ENCODE measurements at places on chromosomes 3 and 15.
A peak's percentile ranks its signal among the peaks of the same experiment; 100 is the strongest.

DNA sequence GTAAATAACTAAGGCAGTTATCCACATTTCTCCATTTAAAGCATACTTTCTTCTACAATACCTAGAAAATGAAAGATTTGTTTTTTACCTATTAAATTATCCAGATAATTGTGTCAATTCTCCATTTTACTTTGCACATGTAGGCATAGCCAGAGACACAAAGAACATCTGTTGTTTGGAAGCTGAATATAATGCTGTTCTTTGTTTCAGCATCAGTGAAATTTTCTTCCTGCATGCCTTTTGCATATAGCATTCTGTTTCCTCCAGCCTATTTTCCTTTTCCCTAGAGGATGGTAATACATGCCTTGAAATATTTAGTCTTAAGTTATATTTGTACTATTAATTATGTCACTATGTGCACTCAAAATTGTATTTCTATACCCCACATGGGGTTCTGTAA is 233.7 kb downstream of the CNTN6 start:
- DNase-seq: no peak
- H3K4me3 ChIP-seq: no peak overlapping the region
- no peaks in the 10 kb centered on the region for H3K27me3 ChIP-seq
- no peaks in the 10 kb centered on the region for H3K36me3 ChIP-seq
- no peaks in the 10 kb centered on the region for H3K4me1 ChIP-seq

DNA sequence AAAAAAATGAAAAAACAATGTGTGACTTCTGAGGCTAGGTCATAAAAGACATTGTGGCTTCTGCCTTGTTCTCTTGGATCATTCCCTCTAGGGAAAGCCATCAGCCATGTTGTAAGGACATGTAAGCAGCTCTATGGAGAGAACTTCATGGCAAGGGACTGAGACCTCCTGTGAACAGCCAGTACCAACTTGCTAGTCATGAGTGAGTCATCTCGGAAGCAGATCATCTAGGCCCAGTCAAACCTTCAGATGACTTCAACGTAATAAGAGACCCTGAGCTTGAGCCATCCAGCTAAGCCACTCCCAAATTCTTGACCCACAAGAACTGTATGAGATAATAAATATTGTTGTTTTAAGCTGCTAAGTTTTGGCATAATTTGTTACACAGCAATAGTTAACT is 4.9 kb downstream of the MON1A start:
- peaks cover 14% of the 10 kb centered on the region for H3K4me1 ChIP-seq
- no peaks in the 10 kb centered on the region for H3K27me3 ChIP-seq
- H3K27ac ChIP-seq: no peak overlapping the region
- DNase-seq: no peak
- H3K36me3 ChIP-seq: no peaks in the 10 kb centered on the region

GRCh38 chr3:58724336-58724735 is 57.8 kb upstream of the FAM3D start:
- no peak for DNase-seq
- H3K36me3 ChIP-seq: no peaks in the 10 kb centered on the region
- no peak overlapping the region for H3K27ac ChIP-seq
- no peak overlapping the region for H3K4me3 ChIP-seq
- H3K4me1 ChIP-seq: no peaks in the 10 kb centered on the region

DNA sequence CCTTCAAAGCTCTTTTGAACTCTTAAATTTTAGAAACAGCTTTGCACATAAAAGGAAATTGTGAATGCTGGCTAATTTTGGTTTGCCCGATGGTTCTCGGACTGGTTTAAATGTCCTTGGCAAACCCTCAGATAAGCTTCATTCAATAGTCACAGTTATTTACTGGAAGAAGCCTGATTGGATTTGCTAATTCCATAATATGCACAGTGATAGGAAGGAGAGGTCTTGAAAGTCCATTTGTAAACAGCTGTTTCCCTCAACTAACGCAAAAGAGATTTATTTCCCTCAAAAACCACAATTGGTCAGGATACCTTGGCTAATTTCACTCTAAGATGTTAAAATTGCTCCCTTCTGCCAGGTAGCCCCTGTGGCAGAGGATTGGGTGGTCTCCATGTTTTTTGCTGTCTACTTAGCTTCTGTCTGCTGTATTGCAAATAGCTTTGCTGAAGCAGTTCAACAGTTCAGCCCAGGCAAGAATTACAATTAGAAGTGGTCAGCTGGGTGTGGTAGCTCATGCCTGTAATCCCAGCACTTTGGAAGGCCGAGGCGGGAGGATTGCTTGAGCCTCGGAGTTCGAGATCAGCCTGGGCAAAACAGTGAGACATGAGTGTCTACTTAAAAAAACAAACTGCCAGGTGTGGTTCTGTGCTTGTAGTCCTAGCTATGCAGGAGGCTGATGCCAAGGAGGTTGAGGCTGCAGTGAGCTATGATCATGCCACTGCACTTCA is 30.6 kb upstream of the PROK2 start:
- H3K36me3 ChIP-seq: no peaks in the 10 kb centered on the region
- no peak overlapping the region for H3K4me3 ChIP-seq
- no peaks in the 10 kb centered on the region for H3K4me1 ChIP-seq
- no peak overlapping the region for H3K27ac ChIP-seq

GRCh38 chr3:141845407-141846049 is 30.9 kb upstream of the ATP1B3 start:
- no peaks in the 10 kb centered on the region for H3K4me1 ChIP-seq
- DNase-seq: peak; percentile 46
- no peak overlapping the region for H3K4me3 ChIP-seq
- H3K36me3 ChIP-seq: no peaks in the 10 kb centered on the region
- no peaks in the 10 kb centered on the region for H3K27me3 ChIP-seq
- no peak overlapping the region for H3K27ac ChIP-seq

DNA sequence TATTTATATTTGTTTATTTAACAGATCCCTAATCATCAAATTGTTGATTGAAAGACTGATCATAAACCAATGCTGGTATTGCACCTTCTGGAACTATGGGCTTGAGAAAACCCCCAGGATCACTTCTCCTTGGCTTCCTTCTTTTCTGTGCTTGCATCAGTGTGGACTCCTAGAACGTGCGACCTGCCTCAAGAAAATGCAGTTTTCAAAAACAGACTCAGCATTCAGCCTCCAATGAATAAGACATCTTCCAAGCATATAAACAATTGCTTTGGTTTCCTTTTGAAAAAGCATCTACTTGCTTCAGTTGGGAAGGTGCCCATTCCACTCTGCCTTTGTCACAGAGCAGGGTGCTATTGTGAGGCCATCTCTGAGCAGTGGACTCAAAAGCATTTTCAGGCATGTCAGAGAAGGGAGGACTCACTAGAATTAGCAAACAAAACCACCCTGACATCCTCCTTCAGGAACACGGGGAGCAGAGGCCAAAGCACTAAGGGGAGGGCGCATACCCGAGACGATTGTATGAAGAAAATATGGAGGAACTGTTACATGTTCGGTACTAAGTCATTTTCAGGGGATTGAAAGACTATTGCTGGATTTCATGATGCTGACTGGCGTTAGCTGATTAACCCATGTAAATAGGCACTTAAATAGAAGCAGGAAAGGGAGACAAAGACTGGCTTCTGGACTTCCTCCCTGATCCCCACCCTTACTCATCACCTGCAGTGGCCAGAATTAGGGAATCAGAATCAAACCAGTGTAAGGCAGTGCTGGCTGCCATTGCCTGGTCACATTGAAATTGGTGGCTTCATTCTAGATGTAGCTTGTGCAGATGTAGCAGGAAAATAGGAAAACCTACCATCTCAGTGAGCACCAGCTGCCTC is 14.7 kb downstream of the THBS1 start:
- H3K4me1 ChIP-seq: no peaks in the 10 kb centered on the region
- no peaks in the 10 kb centered on the region for H3K36me3 ChIP-seq
- H3K4me3 ChIP-seq: no peak overlapping the region
- no peaks in the 10 kb centered on the region for H3K27me3 ChIP-seq

- H3K27me3 ChIP-seq: no peaks in the 10 kb centered on the region
- H3K36me3 ChIP-seq: no peaks in the 10 kb centered on the region
- H3K4me1 ChIP-seq: no peaks in the 10 kb centered on the region
- DNase-seq: no peak
Measured at GRCh38 chr3:11120091-11120805, 34.0 kb upstream of the HRH1 start.

Measured in CD8-positive, alpha-beta memory T cell (primary cell).